ENCODE measurements at places on chromosomes 4 and X. TPM values are rescaled to one million over a fixed set of nuclear protein-coding genes. Genes with fewer than 3 reads are reported as not detected.

GRID2 gene
- not detected for total RNA-seq

TNIP3 gene
- total RNA-seq: not detected

RNF175 gene
- not detected for total RNA-seq

IL21 gene
- not detected for total RNA-seq

PNMA6F gene
- total RNA-seq: not detected

PRSS12 gene
- total RNA-seq: 9.5 TPM

DUSP9 gene
- total RNA-seq: 0.19 TPM

POU4F2 gene
- total RNA-seq: not detected

EVC2 gene
- 8.9 TPM for total RNA-seq

DDX53 gene
- not detected for total RNA-seq

CT45A10 gene
- total RNA-seq: not detected

TLR3 gene
- 6.1 TPM for total RNA-seq

YY2 gene
- total RNA-seq: 2.9 TPM

KIF4A gene
- total RNA-seq: 1.4 TPM

CPE gene
- total RNA-seq: 22.3 TPM

CTAG2 gene
- not detected for total RNA-seq

NKX3-2 gene
- 0.24 TPM for total RNA-seq

GYPB gene
- total RNA-seq: not detected

KLHL4 gene
- total RNA-seq: not detected

CT45A1 gene
- not detected for total RNA-seq

LRP2BP gene
- total RNA-seq: 1.4 TPM

AFM gene
- total RNA-seq: not detected

FSTL5 gene
- total RNA-seq: not detected

SRPK3 gene
- 1.9 TPM for total RNA-seq

MAGED4 gene
- total RNA-seq: 0.93 TPM

IL3RA gene
- 4.2 TPM for total RNA-seq

KLHL34 gene
- total RNA-seq: 0.32 TPM

OTC gene
- not detected for total RNA-seq

MTTP gene
- total RNA-seq: 0.97 TPM

HTR2C gene
- not detected for total RNA-seq

CHIC2 gene
- total RNA-seq: 33.3 TPM

NUDT10 gene
- 0.80 TPM for total RNA-seq

RAB33A gene
- total RNA-seq: not detected

ACE2 gene
- total RNA-seq: 0.81 TPM

TGIF2LX gene
- not detected for total RNA-seq

TRIM61 gene
- total RNA-seq: not detected

HTN1 gene
- total RNA-seq: not detected

CSAG3 gene
- total RNA-seq: not detected

Data from suprapubic skin (tissue), 4 donors.